ENCODE measurements at places on chromosomes 5 and 9. TPM values are rescaled to one million over a fixed set of nuclear protein-coding genes. Genes with fewer than 3 reads are reported as not detected.

- no peak for DNase-seq
These were observed 8.8 kb downstream of the PRXL2C start for GRCh38 chr9:96646081-96646991.

GRCh38 chr5:143889986-143890385 is 78.0 kb downstream of the HMHB1 start:
- DNase-seq: no peak

DNA sequence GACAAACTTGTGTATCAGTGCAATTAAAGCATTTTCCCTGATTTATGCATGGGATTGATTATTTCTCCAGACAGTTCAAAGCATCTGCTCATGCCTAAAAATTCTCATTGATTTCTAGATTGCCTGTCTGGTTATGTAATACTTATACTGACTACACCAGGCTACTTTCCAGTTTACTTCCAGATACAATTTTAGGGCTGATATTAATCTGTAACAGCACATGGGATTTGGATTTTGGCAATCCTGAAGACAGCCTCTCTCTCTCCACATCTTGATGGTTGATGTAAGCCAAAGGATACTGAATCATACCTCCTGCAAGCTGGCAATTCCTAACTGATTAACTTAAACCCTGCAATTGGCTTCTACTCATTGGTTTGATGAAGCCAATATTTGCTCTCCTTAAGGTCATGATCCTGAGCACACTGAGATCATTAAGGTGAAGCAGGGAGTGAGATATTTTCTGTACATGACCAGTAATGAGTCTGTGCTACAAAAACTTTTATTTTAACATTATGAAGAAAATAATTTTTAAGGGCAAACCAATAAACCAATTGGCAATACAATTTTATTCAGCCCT is 25.7 kb upstream of the FBXL7 start:
- DNase-seq: no peak

DNA sequence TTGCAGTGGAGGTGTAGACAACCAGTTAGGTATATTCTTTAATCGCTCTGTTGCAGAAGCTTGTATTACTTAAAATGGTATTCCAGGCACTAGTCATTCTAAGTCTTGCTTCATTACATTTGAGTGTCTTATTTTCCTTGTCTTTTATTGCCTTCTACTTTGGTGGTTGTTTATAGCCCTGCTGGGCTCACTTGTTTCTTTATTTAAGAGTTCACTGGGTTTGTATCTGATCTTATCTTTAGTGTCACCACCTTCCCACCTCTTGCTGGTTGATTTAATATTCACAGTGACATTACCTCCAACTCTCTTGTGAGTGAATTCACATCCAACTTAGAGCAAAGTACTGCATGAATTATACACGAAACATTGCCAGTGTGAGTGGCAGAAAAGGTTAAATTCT is 83.6 kb upstream of the BNC2 start:
- DNase-seq: no peak

- DNase-seq: no peak
These were observed 176.2 kb upstream of the DMRT1 start for GRCh38 chr9:665296-665695.

DNA sequence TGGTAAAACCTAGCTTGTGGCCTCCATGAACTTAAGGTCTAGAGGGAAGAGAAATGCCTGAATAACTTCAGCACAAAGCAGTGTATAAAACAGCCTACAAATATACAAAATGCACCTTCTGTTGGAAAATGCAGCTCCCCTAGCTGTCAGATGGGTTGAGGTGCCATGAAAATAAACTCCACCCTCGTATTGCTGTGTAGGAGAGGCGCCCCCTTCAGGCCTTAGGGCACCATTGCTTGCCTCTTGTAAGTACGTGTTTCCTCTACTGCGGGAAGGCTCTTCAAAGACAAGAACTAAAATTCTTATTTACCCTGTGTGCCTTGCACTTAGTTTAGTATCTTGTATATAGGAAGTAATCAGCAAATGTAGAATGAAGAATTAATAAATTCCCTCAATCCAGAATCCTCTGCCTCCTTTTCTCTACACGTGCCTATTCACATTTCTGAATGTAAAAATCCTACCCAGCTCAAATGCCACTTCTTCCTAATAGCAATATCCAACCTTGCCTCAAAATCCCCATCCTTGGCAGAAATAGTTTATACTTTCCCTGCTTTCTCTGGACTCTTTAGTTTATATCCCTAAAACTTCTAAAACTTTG is 393.7 kb upstream of the PDE4D start:
- DNase-seq: no peak

GRCh38 chr5:56099346-56099745 is 104.6 kb upstream of the IL6ST start:
- DNase-seq: no peak

- DNase-seq: no peak
These were observed 232.2 kb downstream of the SMARCA2 start for GRCh38 chr9:2247340-2247739.

DNA sequence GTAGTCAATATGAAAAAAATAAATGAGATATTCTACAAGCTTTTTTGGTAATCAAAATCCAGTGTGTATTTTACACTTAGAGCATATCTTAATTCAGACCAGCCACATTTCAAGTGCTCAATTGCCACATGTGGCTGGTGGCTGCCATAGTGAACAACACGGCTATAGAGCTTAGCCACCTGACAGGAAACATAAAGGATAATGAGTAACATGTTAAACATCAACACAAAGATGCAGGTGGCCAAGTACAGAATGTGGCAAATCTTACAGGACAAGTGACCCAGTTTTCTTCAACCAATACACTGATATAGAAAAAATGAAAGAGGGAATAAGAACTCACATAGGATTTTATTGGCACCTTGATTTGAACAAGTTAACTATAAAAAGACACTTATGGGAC is 61.4 kb downstream of the KIF24 start:
- DNase-seq: no peak

- DNase-seq: no peak
These were observed 6.5 kb downstream of the PPP6C start for GRCh38 chr9:125183054-125183453.

DNA sequence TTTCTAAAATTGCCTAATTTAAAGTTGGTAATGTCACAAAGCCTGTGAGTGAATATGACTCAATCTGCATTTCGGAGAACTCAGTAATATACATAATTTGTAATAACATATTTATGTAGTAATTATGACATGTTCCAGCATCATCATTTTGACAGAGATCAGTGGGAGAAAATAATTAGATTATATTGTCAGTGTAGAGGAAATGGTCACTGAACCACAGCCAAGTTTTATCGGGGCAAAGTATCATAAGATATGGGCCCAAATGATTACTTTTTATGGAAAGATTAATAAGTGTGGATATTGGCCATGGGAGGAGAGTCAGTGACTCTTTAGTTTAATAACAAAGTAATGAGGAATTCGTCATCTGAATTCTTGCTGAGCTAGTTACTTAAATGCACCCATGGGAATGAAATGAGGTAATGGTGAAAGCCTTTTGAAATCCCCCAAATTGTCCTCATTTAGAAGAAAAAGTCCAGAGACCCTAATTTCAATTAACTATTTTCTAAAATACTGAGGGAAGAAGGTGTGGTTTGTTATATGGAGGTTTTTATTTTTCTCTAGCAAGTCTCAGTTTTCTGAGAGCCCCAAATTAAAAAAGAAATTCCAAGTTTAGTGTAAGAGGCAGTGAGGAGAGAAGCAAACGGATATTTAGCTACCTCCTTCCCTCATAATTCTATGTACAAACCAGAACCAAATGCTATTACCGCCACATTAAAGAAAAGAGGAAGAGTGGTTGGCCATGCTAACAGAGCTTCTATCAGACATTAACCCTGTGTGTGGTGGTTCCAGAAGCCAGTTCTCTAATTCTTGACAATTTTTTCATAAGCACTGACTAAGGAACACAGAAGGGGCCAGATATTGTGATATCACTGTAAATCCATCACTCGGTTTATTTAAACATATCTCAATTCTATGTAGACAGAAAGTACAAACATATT is 37.7 kb upstream of the MRPS30 start:
- DNase-seq: no peak

DNA sequence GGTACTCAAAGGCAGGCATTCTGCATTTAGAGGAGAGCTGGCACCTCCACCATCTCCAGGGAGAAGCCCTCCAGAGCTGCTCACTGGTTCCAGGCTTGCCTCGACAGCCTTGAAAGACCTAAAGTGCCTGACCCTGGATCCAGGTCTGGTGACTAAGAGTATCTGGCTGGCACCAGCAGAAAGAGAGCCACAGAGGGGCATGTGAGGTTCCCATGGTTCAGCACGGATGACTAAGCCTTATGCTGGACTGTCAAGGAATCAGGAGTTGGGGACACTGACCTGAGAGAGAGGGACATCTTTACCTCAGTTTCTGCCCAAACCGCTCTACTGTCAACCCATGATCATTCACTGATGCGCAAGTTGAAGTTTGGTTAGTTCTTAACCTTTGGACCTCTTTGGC is 3.0 kb downstream of the ACTL7A start:
- DNase-seq: no peak

Gene PHF24
- polyA plus RNA-seq: 0.47 TPM

DNA sequence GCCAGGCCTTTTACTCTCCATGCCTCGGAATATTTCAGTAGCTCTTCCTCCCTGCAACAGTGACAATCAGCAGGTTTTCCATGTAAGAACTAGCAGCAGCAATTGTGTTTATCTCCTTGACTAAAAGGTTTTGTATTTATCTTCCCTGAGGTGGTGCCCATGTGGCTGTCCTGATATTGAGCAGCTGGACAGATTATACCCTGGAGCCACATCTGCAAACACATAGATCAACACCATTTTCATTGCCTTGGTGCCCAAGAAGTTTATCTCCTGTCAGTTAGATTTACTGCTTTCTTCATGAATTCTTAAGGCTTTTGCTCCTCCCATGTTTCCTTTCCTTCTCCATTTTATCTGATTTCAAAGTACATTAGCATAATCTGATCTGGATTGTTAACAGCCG is 378.4 kb downstream of the SPATA31D1 start:
- DNase-seq: no peak

Gene RNF208
- polyA plus RNA-seq: 13.3 TPM

GRCh38 chr5:50320131-50320749 is 120.8 kb downstream of the EMB start:
- DNase-seq: no peak

GRCh38 chr5:3899093-3899492 is 303.5 kb downstream of the IRX1 start:
- no peak for DNase-seq

- DNase-seq: no peak
These were observed 6.3 kb downstream of the FOXD1 start for GRCh38 chr5:73442231-73442811.

DNA sequence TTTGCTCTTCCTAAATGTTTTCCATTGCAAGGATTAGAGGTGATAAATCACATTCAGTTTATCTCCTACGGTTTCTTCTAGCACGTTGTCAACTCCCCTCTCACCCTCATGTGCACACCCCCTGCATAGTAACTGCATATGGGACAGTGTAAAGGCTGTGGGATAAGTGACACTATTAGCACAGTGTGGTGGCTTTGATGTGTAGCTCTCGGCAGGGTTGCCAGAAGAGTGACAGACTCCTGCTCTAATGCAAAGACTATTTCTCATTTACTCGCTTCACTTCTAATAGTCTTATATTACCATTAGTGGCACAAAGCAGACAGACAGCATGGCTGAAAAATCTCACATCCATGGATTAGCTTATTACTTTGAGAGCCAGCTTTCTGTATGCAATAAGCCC is 454.6 kb downstream of the CETN3 start:
- DNase-seq: no peak

DNA sequence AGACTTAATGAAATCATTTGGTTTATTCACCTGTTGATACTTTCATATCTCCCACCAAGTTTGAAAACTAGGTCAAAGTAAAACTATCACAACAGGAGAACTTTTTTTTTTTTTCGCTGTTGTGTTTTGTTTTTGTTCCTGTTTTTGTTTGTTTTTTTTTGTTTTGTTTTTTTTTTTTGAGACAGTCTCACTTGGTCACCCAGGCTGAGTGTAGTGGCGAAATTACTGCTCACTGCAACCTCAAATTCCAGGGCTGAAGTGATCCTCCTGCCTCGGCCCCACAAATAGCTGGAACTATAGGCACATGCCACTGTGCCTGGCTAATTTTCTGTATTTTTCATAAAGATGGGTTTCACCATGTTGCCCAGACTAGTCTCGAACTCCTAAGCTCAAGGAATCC is 49.3 kb downstream of the MLLT3 start:
- no peak for DNase-seq

Gene CER1
- 0.89 TPM for polyA plus RNA-seq

GRCh38 chr9:120927269-120928014 is 846 bp upstream of the TRAF1 start:
- no peak for DNase-seq

DNA sequence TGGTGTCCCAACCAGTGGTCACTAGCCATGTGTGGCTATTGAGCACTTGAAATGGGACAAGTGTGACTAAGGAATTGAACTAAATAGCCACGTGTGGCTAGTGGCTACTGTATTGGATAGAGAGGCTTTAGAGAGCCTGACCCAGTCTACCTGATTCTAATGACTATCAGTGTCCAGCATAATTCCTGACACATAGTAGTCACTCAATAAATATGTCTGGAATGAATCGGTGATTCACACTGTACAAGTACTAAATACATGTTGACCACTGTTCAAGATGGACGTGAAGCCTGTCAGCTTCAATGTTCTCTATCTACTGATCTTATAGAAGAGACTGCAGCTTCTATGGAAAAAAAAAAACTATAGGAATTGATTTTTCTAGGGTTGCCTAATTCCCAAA is 57.7 kb upstream of the MAST4 start:
- no peak for DNase-seq

- DNase-seq: no peak
These were observed 4.1 kb downstream of the GLRX start for GRCh38 chr5:95818181-95819147.

Gene WDR38
- polyA plus RNA-seq: 0.46 TPM

DNA sequence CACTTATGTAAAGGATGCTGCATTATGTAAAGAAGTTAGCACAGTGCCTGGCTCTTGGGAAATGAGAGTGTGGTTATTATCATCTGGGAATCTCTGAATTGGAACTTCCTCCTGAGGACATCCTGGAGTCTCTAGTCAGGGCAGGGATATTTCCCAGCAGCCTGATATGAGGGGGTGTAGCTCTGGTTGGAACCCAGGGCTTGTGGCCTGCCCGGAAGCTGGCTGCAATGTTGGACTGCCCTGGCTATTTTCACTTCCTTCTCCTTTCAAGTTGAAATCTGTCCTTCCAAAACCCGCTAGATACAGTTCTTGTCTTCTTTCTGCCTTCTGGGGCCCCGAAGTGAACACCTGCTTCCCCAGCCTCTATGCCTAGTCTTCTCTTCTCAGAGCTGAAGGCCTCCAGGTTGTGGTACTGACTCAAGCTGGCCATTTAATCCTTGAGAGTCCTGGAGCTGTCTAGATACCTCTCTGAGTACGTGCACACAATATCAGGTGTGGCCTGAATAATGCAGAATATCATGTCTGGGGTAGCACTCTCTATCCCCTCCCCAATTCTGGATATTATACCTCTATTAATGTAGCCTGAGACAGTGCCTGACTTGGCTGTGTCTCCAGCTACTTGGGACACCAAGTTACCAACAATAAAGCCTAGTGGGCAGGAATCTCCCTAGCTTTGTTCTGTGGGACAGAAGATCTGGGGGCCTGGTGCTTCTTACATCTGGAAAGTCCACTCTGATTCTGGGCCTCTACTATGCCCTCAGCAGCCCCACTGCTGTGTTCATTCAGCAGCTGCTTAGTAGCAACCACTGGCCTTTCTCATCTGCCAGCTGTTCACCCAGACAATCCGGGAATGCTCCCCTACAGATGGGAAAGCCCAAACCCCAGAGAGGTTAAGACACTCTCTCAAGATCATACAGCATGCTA is 45.0 kb downstream of the SLC6A7 start:
- no peak for DNase-seq

All from renal cortex interstitium (tissue), 15 donors.